ENCODE measurements at places on chromosomes 11 and 22. TPM values are rescaled to one million over a fixed set of nuclear protein-coding genes. Genes with fewer than 3 reads are reported as not detected.

- no peak overlapping the region for H3K4me3 ChIP-seq
- H3K36me3 ChIP-seq: no peaks in the 10 kb centered on the region
- H3K27ac ChIP-seq: no peak overlapping the region
- DNase-seq: no peak
- H3K27me3 ChIP-seq: peaks cover 13% of the 10 kb centered on the region
These were observed 46.1 kb downstream of the SMIM38 start for GRCh38 chr11:69201764-69202370.

Gene CAPRIN1
- total RNA-seq: 190 TPM

DNA sequence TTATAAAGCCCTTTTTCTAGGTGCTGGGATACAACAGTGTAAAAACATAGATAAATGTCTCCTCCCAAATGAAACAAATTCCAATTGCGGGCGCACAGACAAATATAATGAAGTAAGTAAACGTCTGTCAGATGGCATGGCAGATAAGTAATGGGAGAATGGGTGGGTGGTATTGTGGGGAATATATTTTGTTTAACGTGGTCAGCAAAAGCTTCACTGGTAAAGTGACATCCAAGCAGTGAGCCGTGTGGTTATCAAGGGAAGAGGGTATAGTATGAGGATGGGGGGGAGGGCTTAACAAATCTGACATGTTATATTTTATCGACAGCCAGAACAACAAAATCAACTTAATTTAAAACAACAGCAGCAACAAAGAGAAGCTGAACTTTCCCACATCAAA lies 1.2 kb downstream of the SVIP start:
- peak overlapping the region; percentile 90 for H3K27ac ChIP-seq
- DNase-seq: no peak
- no peaks in the 10 kb centered on the region for H3K36me3 ChIP-seq
- H3K4me3 ChIP-seq: peak overlapping the region; percentile 93
- peaks cover 14% of the 10 kb centered on the region for H3K4me1 ChIP-seq
- no peaks in the 10 kb centered on the region for H3K27me3 ChIP-seq

- peak overlapping the region; percentile 88 for H3K4me3 ChIP-seq
- peaks cover 46% of the 10 kb centered on the region for H3K4me1 ChIP-seq
- no peak for DNase-seq
- H3K27ac ChIP-seq: peak overlapping the region; percentile 97
These were observed 13.6 kb downstream of the DGKZ start for GRCh38 chr11:46360878-46361277.

- H3K4me3 ChIP-seq: no peak overlapping the region
- peaks cover 6% of the 10 kb centered on the region for H3K36me3 ChIP-seq
- H3K27me3 ChIP-seq: no peaks in the 10 kb centered on the region
- H3K27ac ChIP-seq: no peak overlapping the region
- peaks cover 14% of the 10 kb centered on the region for H3K4me1 ChIP-seq
These were observed 3.8 kb downstream of the INPPL1 start for GRCh38 chr11:72228229-72228843.

DNA sequence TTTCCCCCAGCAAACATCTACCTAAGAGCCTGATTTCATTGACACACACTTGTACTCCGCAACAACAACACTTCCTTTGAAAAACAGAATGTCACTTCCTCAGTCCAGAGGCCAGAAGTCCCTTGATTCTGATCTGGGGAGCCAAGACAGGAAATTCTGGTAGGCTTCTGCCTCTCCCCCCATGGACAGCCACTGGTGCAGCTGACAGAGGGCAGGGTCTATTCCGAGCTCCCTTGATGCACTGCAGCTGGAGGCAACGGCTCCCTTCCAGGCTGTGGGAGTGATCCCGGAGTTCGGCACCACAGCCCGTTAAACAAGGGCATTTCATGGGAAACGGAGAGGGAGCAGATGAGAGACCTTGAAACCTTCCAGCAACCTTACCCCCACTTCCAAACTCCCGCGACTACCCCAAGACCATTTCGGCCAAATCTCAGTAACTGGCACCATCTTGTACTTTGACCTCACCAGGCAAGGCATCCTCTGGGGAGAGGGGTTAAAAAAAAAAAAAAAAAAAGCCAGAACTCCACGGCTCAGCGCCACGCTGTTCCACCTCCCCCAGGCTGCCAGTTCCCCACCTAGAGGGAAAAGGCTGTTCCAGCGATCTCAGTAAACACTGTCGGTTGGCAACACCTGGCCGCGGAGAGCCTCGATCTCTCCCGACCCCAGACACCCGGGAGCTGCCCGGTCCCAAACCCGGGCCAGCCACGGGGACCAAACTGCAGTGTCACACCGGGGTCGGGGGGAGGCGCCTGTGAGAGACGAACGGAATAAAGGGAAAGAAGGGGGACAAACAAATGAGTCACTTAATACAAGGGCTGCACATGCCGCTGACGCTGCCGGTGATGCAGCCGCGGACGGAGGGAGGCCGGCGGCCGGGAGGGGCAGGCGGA lies 1.1 kb downstream of the GAB2 start:
- DNase-seq: peak; percentile 86
- H3K4me3 ChIP-seq: peak overlapping the region; percentile 98
- peak overlapping the region; percentile 92 for H3K27ac ChIP-seq
- H3K4me1 ChIP-seq: peaks cover 49% of the 10 kb centered on the region

DNA sequence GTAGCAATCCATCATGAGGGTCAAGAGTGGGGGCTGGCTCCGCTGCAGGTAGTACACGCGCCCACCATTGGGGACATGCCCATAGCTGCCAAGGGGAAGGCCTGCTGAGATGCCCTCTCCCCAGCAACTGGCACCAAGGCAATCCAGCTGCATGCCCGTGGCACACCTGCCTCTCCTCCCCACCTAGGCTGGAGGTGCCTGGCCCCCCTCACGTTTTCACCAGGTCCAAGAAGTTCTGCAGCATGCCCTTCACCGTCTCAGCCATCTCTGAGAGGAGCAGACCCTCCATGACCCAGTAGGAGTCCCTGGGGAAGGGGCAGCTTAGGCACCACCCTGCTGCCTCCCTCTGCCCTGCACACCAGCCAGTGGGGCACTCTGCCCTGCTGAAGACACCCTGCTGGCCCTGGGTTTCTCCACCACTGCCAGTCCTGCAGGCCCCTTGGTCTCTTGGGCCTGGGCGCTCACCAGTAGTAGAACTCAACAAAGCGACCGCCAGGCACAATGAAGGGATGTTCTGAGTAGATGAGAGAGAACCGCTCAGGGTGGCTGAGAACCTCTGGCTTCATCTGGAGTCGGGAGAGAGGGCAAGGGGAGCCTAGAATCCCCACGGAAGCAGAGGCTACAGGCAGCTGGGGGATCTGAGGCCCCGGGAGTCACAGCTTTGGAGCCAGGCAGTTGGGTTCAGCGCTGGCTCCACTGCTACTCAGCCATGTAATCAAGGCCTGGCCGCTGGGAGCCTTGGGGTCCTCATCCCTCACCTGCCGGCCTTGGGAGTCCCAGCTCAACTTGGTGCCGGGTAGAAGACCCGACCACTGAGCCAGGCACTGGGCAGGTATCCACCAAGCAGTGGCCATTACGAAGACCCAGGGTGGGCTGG lies 17.8 kb downstream of the TREH start:
- no peaks in the 10 kb centered on the region for H3K36me3 ChIP-seq
- H3K27ac ChIP-seq: no peak overlapping the region
- no peaks in the 10 kb centered on the region for H3K4me1 ChIP-seq
- DNase-seq: no peak
- no peak overlapping the region for H3K4me3 ChIP-seq
